Astrocyte (in vitro differentiated cells and primary cell): ENCODE measurements at places on chromosomes 12 and 14.

GRCh38 chr12:107319533-107320032 is 226.2 kb upstream of the CRY1 start:
- DNase-seq = no peak

GRCh38 chr14:33451211-33451610 is 499.7 kb downstream of the EGLN3 start:
- DNase-seq = no peak

- DNase-seq = no peak
Observed at GRCh38 chr12:85394065-85394464, 114.0 kb downstream of the ALX1 start.

DNA sequence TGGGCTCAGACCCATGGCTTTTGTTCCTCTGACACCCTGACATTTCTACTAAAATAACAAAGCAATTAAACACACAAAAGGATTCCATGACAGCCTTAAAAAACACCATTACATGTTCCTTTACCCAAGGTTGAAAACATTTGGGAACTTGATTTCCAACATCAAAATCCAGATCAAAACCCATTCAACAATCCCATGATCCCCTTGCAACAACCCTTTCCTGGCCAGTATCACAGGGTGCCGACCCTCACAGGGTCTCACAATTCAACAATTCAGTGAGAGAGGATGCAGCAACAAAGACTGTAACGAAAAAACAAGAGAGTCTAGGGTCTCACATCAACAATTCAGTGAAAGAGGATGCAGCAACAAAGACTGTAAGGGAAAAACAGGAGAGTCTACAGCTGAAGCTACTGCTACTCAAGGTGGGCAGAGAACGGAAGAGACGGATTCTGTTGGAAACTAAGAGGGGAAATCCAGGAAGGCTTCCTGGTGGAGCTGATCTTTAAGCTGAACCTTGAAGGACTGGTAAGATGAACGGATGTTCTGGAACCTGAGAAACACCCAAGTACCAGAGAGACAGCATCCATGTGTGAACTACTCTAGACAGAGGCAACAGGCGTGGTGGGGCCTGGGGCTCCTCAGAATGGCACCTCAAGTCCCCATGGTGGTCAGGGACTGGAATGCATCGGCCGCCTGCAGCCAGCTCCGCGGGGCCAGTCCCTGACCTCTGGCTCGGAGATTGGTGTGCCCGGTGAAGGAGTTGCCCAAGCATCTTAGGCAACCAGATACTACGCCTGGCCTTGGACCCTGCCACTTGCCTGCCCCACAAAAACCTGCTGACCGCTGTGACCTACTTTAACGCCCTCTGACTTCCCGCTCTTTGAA is 22.7 kb upstream of the ZFP36L1 start:
- DNase-seq = no peak

DNA sequence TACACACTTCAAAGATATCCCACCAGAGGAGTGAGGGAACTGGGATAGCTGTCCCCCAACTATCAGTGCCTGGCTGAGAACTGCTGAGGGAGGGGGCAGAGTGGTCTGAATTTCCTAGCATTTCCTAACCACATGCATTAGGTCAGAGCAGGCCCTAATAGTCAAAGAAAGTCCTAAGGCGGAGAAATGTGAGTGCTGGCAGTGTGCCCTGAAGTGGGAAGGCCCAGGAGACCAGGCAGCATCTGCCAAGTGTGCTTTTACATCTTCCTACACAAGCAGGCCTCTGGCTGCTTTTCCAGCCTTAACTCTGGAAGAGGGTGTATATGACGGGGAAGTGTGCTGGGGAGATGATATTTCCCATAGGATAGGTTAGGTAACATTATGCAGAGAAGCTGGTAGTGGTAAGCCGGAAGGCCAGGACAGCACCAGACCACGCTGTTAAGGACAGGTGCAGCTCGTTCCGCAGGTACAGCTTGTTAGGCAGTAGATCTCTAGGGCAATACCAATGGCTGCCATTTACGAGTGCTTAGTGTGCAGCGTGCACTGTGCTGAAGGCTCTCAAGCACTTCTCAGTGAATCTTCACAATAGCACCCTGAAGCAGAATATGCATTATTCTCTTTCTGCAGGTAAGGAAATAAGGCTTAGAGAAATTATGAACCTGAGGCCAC is 9.1 kb upstream of the CCDC198 start:
- peak; percentile 53 for DNase-seq

- DNase-seq = no peak
Observed at GRCh38 chr12:21276826-21277225, 57.9 kb downstream of the SLCO1A2 start.

DNA sequence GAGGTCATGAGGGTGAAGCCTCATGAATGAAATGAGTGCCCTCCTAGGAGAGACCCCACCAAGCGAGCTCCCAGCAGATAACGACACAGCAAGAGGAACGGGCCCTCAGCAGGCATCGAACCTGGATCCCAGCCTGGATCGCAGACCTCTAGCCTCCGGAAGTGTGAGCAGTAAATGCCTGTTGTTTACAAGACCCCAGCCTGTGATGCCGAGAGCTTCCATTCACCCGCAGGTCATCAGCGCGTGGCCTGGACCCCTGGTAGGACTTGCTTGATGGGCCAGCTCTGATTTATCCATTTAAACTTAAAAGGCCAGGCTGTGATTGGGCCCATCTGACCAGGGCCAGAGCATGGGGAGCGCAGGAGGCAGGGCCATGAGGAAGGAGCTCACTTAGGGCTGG is 7.0 kb downstream of the TMEM179 start:
- no peak for DNase-seq

DNA sequence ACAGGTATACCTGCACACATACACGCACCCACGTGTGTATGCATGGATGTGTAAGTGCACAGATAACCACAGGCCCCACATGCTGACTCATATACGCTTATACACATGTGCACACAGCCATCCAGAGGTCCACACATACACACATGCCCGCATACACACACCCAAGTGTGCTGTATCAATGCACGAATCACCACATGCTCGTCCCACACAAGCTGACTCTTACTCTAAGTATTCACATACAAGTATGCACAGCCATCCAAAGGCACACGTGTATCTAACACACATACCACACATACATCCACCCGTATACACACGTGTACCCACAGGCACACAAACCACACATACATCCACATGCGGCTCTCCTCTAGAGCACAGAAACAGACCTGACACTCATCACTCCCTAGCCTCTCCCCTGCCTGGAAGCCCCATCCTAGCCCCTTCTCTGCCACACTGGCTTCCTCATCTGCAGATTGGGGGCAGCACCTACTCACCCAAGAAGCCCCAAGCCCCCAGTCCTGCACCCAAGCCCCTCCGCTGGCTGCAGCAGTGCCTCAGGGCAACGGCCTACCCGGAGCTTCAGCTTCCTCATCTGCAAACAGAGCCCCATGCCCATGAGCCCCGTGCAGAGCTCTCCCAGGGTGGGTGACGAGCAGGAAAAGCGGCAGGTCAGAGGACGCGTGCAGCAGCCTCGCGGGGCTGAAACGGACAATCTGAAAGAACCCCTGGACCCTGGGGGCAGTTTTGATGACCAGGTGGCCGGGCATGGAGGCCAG is 105.4 kb downstream of the NCOR2 start:
- no peak for DNase-seq

DNA sequence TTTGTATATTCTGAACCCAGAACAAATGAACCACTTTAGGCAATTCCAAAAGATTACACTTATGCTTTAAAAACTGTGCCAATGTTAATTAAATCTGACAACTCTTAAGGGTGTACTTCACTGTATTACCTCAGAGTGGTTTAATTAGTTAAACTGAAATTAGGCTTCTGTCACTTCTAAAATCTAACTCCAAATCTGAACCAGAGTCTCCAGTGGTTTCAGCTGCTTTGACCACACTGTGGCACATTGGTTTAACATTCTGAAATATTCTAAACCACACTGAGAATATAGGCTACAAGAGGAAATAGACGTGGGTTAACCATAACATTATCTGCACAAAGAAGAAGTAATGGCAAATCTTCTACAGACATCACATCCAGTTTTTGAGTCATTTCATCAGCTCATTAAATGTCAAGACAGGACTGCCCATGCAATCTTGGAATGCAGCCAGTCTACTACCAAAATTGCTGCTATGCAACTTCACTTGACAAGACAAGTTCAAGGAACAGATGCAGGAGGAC is 94.8 kb downstream of the LRP6 start:
- DNase-seq = peak; percentile 62

GRCh38 chr14:24149302-24149969 is 2.1 kb downstream of the RNF31 start:
- no peak for DNase-seq

GRCh38 chr12:96864335-96864734 is 42.7 kb upstream of the NEDD1 start:
- no peak for DNase-seq

DNA sequence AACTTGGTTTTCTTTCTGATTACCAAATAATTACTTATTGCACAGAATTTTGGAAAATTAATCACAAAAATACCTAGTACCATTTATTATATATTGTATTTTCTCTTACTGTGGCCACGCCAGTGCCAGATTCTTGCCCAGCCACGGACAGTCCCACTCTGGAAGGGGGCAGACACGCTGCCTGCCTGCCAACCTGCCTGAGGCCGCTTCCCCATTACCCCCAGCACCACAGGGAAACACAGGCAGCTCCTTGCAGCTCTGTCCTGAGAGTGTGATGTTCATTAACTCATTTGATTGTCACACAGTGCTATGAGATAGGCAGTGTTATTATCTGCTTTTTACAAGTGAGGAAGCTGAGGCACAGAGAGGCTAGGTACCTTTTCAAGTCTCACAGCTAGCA is 46.8 kb downstream of the CACNA1C start:
- DNase-seq = no peak

- DNase-seq = peak; percentile 62
Observed at GRCh38 chr14:52112336-52113018, 43.6 kb upstream of the NID2 start.

DNA sequence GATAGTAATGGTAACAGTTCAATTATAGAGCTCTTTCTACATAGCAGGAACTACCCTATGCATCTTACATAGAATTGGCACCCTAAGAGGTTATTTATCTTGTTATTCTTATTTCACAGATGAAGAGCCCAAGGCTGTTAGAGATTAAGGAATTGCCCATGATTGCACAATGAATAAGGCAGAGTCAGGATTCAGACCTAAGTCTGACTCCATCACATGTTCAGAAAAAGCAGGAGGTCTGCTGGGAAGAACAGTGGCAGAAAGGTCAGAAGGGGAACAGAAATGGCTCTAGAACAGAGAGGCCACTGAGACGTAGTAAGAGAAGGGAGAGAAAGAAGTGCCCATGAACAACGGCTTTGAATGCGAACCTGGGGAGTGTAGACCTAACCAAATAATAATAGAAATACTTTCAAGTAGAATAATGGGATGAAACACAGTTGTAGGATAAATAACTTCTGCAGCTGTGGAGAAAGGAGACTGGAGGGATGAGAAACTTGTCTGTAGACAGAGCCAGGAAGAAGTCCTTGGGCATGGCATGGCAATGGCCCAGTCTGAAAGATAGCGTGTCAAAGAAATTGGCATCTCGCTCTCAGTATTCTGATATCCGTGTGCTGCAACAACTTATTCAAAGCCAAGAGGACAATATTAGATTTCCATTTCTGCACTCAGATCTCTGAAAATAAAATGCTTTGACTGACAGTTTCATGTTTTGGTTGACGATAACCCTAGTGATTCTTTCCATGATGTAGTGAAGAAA is 17.6 kb downstream of the MYBPC1 start:
- no peak for DNase-seq

DNA sequence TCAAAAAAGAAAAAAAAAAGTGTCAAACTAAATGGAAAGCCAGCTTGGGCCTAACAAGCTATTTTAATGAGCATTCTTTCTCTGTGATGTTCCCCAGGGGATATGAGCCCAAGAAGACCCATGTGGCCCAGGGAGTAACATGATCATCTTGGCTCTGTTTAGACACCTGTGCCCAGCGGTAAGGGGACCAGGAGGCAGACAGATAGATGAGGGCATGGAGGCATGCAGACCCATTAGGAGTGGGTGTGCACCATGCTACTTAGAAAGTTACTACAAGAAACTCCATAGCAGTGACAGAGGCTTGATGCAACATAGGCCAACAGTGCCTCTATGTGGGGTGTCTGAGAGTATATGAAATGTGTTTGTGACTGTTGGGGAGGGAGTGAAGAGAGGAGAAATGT is 3.1 kb upstream of the CREBL2 start:
- DNase-seq = no peak

- no peak for DNase-seq
Observed at GRCh38 chr14:100888789-100889315, 14.7 kb downstream of the RTL1 start.

GRCh38 chr14:67240168-67240932 is 885 bp upstream of the PALS1 start:
- no peak for DNase-seq

- no peak for DNase-seq
Observed at GRCh38 chr14:104203071-104203425, 64.7 kb downstream of the KIF26A start.

DNA sequence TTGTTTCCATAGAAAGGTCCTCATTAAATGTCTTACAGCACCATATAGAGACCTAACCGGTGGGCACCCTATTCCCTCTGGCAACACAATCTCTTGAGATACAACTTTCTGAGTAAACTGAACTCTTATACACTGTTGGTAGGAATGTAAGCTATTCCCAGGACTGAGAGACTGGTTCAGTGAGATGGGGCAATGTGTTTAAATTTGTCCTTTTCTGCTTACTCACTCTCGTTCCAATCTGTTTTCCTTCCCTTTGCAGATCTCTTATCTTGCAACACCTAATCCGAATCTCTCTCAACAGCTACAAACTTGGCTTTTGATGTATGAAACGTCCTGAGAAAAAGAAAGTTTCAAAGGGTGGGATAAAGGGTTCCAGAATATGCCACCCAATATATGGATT is 26.1 kb upstream of the ETV6 start:
- peak; percentile 16 for DNase-seq

GRCh38 chr14:72443256-72443655 is 450.6 kb downstream of the DPF3 start:
- peak; percentile 27 for DNase-seq

DNA sequence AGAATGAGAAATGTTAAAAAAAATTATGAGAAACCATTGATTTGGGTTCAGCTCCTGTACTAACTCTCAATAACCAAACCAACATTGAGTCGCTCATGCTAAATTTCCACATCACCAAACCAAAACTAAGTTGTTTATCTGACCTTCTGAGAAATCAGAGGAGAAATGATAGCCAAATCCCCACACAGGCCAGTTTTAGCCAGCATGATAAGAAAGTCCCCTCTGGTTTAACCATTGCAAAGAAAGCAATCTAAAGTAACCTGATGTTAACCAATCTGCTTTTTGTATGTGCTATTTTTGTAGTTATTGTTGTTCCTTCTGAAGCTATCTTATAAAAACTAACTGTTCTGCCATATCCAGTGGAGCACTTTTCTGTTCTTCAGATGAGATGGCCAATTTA is 599.7 kb downstream of the SLC16A7 start:
- DNase-seq = no peak

- DNase-seq = peak; percentile 62
Observed at GRCh38 chr12:99281277-99281676, 366.3 kb upstream of the GARIN6 start.

- DNase-seq = peak; percentile 78
Observed at GRCh38 chr12:89949457-89950195, 241.0 kb upstream of the ATP2B1 start.

- no peak for DNase-seq
Observed at GRCh38 chr14:42927313-42927712, 1320.6 kb downstream of the LRFN5 start.
